ENCODE measurements at places on chromosomes 13 and 19. TPM values are rescaled to one million over a fixed set of nuclear protein-coding genes. Genes with fewer than 3 reads are reported as not detected.

- DNase-seq, result peak; percentile 96
Measured at GRCh38 chr19:48558018-48558684, 6.2 kb downstream of the SULT2B1 start.

DNA sequence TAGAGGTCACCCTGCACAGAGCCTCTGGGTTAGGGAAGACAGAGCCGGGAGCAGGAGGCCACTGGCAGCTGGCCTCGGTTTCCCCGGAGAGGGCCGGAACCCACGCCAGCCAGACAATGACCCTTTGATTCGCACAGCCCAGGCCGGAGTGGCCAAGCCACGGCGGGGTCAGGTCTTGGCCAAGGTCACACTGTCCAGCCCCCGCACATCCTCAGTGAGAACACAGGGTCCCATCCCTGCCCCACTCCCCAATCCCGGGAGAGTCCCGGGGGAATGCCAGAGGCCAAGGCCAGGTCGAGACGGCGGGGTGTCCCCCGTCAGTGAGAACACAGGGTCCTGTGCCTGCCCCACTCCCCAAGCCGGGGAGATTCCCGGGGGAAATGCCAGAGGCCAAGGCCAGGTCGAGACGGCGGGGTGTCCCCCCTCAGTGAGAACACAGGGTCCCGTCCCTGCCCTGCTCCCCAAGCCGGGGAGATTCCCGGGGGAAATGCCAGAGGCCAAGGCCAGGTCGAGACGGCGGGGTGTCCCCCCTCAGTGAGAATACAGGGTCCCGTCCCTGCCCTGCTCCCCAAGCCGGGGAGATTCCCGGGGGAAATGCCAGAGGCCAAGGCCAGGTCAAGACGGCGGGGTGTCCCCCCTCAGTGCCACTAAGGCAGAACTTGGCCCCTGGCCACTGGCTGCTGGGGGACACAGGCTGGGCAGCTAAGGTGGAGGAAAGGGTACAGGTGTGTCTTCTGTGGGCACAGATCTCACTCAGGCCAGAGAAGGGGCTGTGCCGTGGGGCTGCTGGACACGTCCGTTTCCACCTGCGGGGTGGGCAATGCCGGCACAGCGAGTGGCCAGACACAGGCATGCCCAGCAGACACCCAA is 1.7 kb upstream of the FSTL3 start:
- peak; percentile 90 for DNase-seq

- peak; percentile 77 for DNase-seq
Measured at GRCh38 chr19:15187026-15188007, 13.5 kb downstream of the NOTCH3 start.

DNA sequence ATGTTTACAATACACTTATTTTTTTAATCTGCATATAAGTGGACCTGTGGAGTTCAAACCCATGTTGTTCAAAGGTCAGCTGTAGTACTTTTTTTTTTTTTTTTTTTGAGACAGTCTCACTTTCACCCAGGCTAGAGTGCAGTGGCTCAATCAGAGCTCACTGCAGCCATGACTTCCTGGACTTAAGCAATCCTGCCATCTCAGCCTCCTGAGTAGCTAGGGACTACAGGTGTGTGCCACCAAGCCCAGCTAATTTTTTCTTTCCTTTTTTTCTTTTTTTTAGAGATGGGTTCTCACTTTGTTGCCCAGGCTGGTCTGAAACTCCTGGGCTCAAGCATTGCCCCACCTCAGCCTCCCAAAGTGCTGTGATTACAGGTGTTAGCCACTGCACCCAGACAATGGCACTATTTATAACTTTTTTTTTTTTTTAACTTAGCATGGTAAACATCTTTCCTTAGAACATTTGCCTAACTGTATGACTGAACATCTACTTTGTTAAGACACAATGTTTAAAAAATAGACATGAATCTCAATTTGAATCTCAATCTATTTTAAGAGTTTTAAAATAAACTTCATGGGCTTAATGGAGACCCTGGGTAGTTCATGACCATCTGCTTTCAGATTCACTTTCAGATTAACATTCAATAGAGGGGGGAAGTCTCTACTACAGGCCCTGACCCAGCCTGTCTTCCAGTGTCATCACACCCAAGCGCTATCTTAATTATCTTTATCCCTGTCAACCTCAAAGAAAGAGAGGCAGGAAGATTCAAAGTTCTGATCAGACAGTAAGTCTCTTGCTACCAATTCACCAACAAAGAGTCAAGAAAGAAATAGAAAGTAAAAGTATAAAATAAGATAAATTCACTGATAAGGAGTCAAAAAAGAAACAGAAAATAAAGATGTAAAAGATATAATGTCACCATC is 97.7 kb upstream of the DOCK9 start:
- no peak for DNase-seq

GRCh38 chr13:47908197-47908902 is 92.7 kb downstream of the SUCLA2 start:
- peak; percentile 13 for DNase-seq

- no peak for DNase-seq
Measured at GRCh38 chr13:97136418-97136817, 85.7 kb upstream of the MBNL2 start.

GRCh38 chr19:52943884-52944643 is 18.6 kb downstream of the ZNF816 start:
- DNase-seq, result no peak

DNA sequence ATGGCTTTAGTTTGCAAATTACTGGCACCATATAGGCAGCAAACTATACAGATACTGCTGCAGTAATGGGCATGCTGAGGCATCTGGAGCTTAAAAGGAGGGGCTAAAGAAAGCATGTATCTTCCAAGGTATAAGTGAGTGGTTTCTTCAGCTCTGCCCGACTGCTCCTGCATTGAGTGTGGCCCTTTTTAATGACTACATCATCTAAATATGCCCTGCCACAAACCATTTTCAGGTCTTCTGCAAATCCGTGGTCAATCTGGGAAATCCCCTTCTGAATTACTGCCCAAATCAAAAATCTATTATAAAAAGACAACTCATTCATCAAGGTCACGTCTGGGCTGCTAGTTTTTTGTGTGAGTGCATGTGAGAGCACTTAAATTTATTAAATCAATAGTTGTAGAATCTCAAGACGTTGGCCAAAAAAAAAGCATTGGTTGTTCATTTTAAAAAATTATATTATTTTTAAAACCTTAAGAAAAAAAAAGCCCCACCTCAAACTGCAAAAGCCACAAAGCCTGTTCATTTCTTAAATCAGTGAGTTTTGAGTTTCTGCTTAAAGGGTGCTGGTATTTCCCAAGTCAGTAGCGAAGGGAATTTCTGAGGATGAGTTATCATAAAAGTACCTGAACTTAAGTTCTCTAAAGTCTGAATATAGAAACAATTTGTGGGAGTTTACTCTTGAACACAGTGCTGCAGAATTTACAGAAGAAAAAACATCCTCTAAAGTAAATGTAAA is 16.3 kb downstream of the LCP1 start:
- DNase-seq, result no peak

- DNase-seq, result peak; percentile 72
Measured at GRCh38 chr19:1521636-1522035, 2.2 kb upstream of the PLK5 start.

GRCh38 chr13:30751183-30751933 is 16.0 kb downstream of the ALOX5AP start:
- no peak for DNase-seq

GRCh38 chr19:3398900-3399278 is 32.5 kb downstream of the NFIC start:
- DNase-seq, result no peak

- DNase-seq, result peak; percentile 94
Measured at GRCh38 chr19:6459262-6460098, at the start of gene SLC25A23. Gene SLC25A23, minus strand, starts transcription at chr19:6459792. Its CDS starts 164 bp downstream, at chr19:6459628.

DNA sequence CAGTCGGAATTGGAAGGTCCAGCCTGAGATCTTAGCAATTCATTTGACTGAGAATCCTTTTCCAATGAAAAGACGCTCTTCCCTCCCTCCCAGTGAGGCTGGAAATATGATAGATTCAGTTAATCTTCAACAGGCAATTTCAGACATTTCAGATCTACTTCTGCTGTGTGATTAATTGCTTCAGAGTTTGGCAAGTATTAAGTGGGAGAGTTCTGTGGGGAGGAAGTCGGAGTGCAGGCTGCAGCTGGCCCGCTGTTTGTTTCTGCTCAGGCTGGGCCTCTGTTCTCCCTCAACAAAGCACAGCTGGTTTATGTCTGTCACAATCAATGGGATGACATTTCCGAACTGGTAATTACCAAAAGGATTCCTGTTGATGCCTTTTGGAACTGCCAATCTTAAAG is 178.2 kb downstream of the NDFIP2 start:
- no peak for DNase-seq

GRCh38 chr13:70249332-70250064 is 141.2 kb upstream of the KLHL1 start:
- DNase-seq, result no peak

GRCh38 chr13:24016046-24016445 is 118.7 kb upstream of the C1QTNF9B start:
- DNase-seq, result peak; percentile 18

GRCh38 chr19:42270346-42271044 is 1.4 kb downstream of the CIC start:
- peak; percentile 98 for DNase-seq

DNA sequence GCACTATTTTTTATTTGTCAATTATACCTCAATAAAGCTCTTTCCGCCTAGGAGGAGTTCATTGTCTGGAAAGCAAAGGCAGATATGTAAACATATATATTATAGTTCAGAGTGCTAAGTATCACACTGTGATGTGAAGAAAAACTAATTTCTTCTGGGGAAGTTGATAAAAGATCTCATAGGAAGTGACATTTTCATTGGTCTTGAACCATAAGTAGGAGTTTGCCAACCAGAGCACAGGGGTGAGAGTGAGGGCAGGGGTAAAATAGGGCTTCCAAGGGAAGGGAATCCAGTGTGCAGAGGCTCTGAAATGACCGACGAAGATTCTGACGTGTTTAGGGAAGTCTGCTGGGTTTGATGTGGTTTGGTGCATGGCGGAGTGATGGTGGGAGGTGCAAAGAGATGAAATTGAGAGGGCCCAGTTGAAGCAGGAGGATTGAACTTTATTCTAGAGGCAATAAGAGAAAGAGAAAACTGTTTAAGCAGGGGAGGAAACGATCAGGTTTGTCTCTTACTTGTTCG is 780 bp upstream of the GTF2F2 start:
- peak; percentile 44 for DNase-seq

GRCh38 chr19:56309511-56310185 is 5.0 kb downstream of the ZSCAN5A start:
- peak; percentile 87 for DNase-seq

DNA sequence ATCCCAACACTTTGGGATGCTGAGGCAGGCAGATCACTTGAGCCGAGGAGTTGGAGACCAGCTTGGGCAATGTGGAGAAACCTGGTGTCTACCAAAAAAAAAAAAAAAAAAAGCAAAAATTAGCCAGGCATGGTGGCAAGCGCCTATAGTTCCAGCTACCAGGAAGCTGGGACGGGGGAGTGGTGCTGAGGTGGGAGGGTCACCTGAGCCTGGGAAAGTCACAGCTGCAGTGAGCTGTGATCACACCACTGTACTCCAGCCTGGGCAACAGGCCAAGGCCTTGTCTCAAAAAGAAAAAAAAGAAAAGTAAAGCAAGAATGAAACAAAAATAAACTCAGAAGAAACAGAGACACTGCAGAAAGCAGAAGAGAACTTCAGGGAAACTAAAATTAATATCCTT is 31.6 kb downstream of the MTRF1 start:
- DNase-seq, result no peak

DNA sequence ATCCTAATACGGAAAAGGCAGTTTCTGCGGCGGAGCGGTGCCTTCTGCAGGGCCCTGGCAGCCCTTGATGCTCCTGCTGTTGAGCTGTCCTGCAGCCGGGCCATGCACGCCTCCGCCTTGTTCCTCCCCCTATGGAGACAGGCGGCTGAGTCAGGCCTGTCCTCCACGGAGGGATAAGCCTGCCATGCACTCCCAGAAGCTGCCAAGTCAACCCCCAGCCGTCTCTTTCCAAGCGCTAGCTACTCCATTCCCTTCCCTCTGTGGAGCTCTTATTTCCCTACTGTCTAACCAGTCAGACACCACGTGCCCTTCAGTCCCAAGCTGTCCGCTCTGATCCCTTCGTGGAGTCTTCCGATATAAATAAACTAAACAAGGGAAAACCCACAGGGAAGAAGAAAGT is 197.0 kb downstream of the COL4A1 start:
- DNase-seq, result peak; percentile 100

DNA sequence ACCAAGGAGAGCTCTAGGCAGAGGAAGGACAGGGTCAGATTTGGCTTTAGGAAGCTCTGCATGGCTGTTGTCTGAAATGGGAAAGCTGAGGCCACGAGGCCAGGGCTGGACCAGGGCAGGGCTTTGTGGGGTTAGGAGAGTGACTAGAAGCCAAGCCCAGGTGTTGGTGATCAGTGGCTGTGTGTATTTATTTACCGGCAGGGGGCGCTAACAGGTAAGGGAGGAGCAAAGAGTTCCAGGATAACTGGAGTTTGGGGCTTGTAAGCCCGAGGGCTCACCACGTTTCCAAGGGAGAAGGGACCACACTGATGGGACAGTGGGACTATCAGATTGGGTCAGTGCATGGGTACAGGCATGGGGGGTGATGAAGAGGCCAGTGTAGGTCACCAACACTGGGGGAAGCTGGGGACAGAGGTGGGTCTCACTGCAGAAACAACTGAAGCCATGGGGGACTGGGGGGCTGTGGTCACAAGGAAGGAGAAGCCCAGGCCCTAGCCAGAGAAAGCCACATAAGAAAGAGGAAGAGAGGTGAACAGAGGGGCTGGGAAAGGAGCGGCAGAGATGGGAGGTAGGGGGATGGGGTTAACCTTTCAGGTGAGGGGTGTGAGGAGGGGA is 3.9 kb downstream of the TMEM147 start:
- peak; percentile 96 for DNase-seq

GRCh38 chr13:80055847-80056246 is 285.1 kb downstream of the SPRY2 start:
- no peak for DNase-seq

DNA sequence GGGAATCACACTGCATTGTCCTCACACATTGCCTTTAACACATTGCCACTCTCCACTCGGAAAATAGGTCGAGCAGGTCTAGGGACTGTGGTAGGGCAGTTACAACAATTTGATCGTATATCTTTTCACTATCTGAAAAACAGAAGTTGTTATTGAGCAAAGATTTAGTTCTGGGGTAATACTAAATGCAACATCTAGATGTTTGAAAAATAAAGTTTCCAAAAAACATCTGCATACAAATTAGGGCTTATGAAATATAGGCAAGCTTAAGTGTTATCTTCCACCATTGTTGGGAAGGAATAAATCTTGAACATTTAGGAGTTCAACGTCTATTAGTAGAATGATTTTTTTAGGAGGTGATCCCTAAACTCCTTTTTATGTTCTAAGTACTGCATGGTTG is 768 bp upstream of the HS6ST3 start:
- DNase-seq, result peak; percentile 69

GRCh38 chr19:28920269-28921066 is 292.5 kb downstream of the UQCRFS1 start:
- DNase-seq, result peak; percentile 35

The S1PR4 gene
- total RNA-seq, result not detected

The EID2 gene
- total RNA-seq, result 8.3 TPM

The PDE4C gene
- not detected for total RNA-seq

The TYROBP gene
- not detected for total RNA-seq

The LEUTX gene
- not detected for total RNA-seq

The EID2B gene
- total RNA-seq, result 5.1 TPM

The AP1M1 gene
- 49.5 TPM for total RNA-seq

The IZUMO2 gene
- total RNA-seq, result not detected

The SMIM24 gene
- total RNA-seq, result not detected

Measured in osteoblast (primary cell).